Astrocyte of the spinal cord (primary cell): ENCODE measurements at places on chromosomes 11 and 22.

DNA sequence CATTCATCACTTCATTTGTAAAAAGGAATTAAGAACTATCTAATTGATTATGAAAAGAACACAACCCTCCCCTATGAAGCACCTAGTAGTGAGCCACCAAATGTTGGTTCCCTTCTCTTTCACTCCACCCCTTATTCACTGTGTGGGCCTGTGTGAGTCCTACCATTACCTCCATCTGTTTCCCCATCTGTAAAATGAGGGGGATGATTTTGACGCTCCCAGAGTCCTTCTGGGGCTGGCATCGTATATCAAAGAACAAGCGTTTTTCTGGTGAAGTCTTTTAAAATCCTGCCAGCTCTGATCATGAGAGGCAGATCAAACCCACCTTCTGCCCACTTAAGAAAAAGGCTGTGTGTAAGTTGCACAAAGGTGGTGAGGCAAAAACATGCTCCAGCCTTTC, 96.6 kb upstream of the SEZ6L start:
- DNase-seq = no peak

GRCh38 chr22:37547251-37547741, 13.0 kb upstream of the CDC42EP1 start:
- no peak for DNase-seq

DNA sequence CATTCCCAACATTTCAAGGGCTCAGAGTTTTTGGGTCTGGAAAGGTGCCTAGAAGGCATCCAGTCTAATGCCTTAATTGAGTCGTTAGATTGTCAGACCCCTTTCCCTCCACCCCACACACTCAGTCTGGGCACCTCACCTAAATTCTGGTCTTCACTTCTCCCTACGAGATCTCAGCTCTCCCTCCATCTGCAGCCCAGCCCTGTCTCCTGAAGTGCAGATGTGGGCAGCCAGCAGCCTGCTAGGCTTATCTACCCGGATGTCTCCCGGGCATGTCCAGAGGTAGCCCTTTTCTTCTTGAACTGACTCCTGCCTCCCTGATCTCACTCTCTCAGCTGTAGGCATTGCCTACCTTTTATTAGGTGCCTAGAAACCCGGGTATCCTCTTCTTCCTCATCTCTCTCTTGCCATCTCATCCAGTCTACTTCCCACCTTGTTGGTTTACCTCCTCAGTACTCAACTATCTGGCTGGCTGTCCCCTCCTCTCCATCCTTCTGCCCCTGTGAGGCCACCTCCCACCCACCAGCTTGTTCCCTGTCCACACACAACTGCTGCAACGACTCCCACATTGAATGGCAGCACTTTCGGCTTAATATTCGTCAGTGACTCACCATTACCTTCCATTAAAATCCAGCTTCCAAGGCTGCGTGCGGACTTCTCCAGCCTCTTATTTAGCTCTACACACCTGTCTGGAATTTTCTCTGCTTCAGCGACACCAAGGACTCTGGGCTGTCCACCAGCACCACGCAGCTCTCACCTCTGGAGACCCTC, 6.2 kb downstream of the SEPTIN3 start:
- DNase-seq = no peak

GRCh38 chr11:57764021-57764420, 2.4 kb downstream of the CTNND1 start:
- no peak for DNase-seq

GRCh38 chr11:62882431-62882749, 1.7 kb downstream of the SLC3A2 start:
- no peak for DNase-seq

DNA sequence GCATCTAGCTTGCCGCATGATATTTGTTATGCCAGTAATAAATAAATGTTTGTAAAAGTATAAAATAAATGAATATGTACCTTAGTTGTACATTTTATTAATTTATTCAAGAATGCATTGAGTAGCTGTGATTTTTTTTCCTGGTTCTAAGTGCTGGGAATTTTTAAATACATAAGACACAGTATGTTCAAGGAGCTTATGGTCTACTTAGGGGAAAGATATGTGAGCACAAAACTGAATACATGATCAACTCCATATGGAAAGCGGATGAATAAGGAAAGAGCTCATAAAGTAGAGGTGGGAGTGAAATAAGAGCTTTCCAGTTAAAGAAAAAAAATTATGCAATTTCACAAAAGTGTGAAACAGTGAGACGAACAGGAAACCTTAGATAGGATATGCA, 944.2 kb upstream of the CCDC90B start:
- no peak for DNase-seq

DNA sequence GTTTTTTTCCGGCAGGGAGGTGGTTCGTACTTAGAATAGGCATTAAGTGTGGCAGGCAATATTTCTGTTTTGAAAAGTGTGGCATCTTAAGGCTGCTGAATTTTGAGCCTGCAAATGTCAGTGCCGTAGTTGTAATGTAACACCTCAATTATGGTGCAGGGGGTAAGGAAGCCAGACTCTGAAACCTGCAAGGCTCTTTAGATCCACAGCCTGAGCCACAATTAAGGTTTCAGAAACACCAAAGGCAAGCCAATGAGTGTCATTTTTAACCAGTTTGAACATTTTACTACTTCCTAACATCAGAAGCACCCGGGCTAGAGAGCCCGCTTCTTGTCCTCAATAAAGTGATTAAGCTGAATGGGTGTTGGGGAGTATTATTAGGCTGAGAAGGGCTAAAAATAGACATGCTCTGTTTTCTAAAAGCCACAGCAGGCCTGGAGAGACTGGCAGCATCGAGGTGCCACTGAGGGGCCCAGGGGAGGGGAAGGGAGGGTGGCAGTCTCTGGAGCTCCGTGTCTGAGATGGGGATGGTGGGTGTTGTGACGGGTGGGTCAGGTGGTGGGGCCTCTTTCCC, 113.4 kb downstream of the ZBTB16 start:
- DNase-seq = no peak

DNA sequence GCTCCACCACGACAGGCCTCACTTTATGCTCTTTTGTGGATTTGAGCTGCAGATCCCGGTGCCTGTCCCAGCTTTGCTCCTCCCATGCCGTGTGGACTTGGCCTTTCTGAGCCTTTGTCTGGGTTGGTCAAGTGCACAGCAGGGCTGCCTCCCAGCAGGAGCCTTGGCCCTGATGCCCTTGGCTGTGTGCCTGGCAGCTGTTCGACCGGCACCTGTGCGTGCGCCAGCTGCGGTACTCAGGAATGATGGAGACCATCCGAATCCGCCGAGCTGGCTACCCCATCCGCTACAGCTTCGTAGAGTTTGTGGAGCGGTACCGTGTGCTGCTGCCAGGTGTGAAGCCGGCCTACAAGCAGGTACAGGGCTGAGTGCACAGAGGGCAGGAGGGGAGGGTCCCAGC, 46.5 kb downstream of the MYO7A start:
- DNase-seq = no peak

GRCh38 chr11:131447277-131447815, 76.9 kb downstream of the NTM start:
- no peak for DNase-seq

DNA sequence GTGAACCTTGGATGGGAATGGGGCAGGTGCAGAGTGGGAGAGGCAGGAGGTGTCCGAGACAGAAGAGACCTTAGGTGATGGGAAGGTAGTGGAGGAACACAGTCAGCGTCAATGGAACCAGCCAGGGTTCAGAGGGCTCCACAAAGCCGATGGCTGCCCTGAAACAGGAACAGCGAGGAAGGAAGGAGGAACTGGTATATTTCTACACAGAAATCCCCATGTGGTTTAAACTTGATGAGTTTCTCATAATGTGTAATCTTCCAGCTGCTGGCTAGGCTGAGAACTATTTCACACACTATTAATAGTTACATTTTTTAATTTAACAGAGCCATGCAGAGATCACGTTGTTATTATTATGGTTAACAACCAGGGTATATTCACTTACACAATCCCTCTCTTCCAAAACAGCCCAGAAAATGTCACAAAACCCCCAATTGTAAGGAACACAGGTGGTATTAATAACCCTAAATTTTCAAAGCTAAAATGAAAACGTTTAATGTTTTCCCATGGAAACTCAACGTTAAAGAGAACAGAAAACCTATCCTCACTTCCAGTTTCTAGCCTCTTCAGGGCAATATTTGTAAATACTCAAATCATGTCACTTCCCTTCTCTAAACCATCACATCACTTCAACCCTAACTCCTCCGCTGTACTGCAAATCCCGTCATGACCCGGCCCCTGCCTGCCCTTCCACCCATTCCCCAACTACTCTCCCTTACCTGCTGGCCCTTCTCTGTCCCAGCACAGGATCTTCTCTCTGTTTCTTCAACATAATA, 74.5 kb upstream of the ARFGAP3 start:
- DNase-seq = no peak

GRCh38 chr11:126411971-126412381, 56.5 kb downstream of the ST3GAL4 start:
- DNase-seq = no peak

DNA sequence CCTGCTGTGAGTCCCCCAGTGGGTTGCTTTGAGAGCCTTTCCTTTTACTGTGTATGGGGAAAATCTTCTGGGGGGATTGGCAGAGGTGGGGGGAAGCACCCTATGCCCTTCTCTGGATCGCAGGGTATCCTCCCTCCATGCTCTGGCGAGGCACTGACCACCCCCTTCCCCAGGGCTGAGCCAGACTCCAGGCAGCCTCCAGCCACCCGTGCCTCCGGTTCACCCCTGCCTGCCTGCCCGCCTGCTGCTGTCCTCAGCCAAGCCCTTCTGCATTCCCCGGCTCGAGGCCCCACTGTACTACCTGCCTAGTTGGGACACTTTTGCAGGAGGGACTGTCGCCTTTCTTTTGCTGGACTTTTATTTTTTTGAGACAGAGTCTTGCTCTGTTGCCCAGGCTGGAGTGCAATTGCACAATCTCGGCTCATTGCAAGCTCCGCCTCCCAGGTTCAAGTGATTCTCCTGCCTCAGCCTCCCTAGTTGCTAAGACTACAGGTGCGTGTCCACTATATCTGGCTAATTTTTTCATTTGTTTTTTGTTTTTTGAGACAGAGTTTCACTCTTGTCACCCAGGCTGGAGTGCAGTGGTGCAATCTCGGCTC, 23.8 kb upstream of the TP53I11 start:
- no peak for DNase-seq

DNA sequence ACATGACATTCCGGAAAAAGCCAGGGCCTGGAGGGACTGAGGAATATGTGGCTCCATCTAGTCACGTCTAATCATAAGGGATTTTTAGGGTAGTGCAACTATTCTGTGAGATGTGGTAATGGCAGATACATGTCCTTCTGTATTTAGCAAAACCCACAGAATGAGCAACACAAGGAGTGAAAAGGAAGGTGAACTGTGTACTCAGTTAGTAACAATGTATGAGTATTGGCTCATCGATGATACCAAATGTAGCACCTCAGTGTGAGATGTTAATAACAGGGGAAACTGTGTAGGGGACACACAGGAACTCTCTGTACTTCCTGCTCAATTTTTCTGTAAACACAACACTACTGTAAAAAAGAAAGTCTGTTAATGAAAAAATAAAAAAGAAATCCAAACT, 42.0 kb upstream of the CARS1 start:
- no peak for DNase-seq
